T-helper 1 cell (primary cell): ENCODE measurements at places on chromosomes 12 and 14.

GRCh38 chr12:65535946-65536345 is 257.5 kb downstream of the MSRB3 start:
- no peak for DNase-seq

DNA sequence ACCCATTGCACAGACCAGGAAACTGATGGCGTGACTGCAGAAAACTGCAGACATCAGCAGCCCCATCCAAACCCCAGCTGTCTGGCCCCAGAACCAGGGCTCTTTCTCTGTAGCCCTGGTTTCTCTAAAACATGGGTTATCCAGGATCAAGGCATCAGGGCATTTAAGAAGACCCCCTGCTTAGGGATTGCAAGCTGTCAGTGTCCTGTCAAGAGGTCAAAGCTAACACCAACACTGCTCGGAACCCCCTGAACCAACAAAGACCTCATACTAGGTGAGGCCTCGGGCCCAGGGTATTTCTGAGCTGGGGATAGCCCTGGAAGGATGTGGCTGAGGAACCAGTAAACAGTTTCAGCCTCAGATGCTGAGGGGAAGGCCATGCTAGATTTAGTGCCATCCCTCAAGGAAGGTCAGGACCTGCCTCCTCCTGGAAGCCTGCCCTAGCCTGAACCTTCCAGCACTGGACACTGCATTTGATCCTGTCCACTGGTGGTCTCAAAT is 39.2 kb downstream of the BCL11B start:
- DNase-seq: no peak

GRCh38 chr12:96240656-96241055 is 46.5 kb downstream of the ELK3 start:
- DNase-seq: no peak

- DNase-seq: no peak
Measured at GRCh38 chr12:55721601-55722213, 1.5 kb downstream of the RDH5 start.

DNA sequence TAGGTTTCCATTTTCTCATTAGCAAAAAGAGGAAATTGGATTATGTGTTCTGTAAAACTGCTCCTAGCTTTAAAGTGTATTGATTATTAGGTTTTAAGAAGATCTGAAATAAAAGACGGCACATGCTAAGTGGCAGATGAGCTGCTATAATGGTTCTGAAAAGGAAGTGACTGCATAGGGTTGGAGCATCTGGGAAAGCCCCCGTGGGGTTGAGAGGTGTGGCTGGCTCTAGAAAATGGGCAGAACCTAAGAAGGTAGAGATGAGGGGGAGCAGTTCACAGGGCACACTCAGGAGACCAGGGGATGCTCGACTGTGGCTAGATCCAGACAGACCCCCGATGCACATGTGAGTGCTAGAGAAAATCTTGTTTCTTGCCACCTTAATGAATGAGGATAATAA is 1.9 kb downstream of the IFNG-AS1 start:
- DNase-seq: peak; percentile 15

GRCh38 chr14:37587881-37588666 is 7.0 kb downstream of the FOXA1 start:
- DNase-seq: no peak

GRCh38 chr14:65943916-65944410 is 531.4 kb downstream of the FUT8 start:
- DNase-seq: no peak

DNA sequence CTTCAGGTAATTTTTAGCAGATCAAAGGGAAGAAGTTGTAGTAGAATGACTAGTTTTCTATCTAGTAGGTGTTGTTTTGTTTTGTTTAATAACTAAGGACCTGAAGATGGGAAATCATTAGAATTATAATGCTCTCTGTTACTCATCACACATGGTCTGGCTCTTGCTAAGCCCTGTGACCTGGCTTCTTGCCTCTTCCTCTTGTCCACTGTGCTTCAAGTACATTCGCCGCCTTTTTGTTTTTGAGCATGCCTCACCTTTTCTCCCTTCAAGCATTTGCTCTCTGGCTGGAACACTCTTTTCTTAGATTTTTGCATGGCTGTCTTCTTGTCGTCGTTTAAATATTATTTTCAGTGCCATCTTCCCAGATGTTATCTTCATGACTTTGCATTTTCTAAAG is 47.7 kb downstream of the DAAM1 start:
- no peak for DNase-seq
